ENCODE measurements at places on chromosomes 7 and 10.

DNA sequence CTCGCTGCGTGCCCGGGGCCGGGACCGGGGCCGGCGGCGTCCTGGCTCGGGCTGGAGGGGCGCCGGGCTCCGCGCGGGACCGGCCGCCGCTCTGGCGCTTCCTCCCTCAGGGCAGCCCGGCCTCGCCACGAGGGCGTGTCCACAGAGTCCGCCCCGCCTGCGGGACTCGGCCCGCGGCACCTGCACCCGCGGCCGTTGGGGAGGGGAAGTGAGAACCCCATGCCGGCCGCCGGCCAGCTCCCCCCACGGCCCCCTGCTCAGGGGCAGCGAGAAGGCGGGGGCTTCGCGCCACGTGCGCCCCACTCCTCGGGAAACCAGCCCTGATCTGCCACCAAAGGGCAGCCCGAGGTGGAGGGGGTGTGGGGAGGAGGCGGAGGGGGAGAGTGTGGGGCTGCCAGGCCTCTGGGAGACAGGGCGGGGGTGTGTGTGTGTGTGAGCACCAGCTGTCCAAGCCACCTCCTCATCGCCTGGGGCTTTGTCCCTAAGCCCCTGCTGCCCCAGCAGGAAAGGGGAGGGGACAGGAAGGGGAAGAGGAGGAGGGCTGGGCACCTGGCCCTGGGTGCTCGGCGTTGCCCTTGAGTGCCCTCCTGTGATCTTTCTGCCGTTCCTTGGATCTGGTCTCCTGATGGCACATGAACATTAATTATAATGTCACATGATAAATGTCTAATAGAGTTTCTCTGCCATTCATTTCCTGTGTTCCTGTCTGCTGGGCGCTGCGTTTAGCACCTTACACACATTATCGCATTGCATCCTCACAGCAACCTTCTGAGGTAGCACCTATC, at the start of gene PIK3AP1:
PIK3AP1 (minus strand) TSS at position 93 of the 785 bp plus-strand sequence. CDS start 120 bp downstream, outside the sequence.
- H3K4me3 ChIP-seq = peak within 1 kb of the TSS; percentile 97
- H3K27ac ChIP-seq = peak within 1 kb of the TSS; percentile 82
- no peaks in the 10 kb centered on the region for H3K27me3 ChIP-seq
- H3K4me1 ChIP-seq = peaks cover 30% of the 10 kb centered on the region

DNA sequence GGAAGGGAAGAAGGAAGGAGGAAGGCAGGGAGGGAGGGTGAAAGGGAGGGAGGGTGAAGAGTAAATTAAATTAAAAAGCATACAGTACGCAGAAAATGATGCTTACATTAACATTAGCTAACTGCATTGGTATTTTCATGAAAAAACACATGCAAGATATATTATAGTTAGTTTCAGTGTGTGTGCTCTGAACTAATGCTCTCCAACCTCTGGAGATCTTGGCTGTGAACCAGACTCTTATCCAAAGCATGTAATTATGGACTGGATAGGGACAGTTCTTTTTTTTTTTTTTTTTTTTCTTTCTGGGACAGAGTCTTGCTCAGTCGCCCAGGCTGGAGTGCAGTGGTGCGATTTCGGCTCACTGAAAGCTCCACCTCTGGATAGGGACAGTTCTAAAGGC, 357.0 kb downstream of the FRMD4A start:
- no peaks in the 10 kb centered on the region for H3K36me3 ChIP-seq
- no peak for DNase-seq
- no peaks in the 10 kb centered on the region for H3K27me3 ChIP-seq
- no peak overlapping the region for H3K27ac ChIP-seq

DNA sequence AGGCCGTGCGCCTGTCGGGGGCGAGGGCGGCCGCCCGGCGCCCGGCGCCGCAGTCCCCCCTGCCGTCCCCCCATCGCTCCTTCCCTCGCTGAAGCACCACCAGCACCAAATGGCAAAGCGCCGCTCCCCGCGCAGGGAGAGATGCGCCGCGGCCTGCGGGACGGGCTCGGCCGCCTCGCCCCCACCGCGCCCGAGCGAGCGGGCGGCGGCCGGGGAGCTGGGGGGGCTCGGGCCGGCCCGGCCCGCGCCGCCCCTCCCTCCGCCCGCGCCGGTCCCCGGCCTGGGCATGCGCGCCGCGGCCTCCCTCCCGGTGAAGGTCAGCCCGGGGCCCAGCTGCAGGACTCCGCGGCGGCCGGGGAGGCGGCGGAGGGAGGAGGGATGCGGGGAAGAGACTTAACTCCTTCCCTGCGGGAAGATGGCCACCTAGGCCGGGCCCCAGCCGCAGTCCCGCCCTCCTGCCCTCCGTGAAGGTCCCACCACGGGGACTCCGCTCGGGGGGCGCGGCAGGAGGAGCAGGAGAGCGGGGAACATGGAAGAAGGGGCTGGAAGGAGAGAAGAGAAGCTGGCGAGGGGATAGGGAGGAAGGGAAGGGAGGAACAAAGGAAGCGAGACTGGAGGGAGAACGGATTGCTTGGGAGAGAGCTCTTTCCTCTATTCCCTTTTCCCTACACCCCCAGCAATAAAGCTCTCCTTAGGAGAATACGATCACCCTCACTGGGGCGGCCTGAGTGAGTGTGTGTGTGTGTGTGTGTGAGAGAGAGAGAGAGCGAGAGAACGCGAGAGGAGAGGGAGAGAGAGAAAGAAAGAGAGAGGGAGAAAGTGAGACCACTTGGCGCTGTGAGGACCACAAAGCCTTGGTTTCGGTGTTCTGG, 3.4 kb upstream of the SMARCD3 start:
- peaks cover 20% of the 10 kb centered on the region for H3K27me3 ChIP-seq
- H3K4me3 ChIP-seq = no peak overlapping the region
- H3K4me1 ChIP-seq = no peaks in the 10 kb centered on the region
- H3K36me3 ChIP-seq = no peaks in the 10 kb centered on the region
- no peak overlapping the region for H3K27ac ChIP-seq
- no peak for DNase-seq

DNA sequence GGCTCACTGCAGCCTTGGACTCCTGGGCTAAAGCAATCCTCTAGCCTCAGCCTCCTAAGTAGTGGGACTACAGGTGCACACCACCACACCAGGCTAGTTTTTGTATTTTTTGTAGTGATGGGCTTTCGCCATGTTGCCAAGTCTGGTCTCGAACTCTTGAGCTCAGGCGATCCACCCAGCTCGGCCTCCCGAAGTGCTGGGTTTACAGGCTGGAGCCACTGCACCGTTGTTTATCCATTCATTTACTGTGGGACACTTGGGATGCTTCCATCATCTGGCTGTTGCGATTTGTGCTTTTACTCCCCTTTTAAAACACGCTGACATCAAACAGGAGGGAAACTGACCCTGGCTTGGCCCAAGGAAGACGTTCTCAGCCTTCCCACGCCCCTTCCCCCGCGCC, 30.5 kb upstream of the SMARCD3 start:
- no peaks in the 10 kb centered on the region for H3K4me1 ChIP-seq
- H3K27ac ChIP-seq = no peak overlapping the region
- no peak for DNase-seq
- H3K4me3 ChIP-seq = no peak overlapping the region

DNA sequence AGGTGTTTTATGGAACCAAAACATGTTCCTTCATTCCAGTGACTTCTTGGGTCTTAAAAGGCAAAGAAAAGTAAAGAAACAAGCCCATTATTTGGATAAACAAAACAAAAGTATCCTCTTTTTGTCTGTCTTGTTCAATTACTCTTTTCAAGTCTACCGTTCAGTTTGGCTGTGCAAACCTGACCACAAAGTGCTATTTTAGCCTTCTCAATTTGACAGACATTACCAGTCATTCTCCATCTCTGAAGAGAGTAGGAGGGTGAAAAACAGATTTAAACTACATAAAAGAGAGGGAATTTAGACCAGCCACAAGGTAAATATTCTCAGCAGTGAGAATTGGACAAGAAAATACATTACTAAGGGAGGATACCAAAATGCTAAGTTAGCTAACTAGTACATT, 145.2 kb downstream of the GRM3 start:
- H3K36me3 ChIP-seq = no peaks in the 10 kb centered on the region
- DNase-seq = no peak
- no peaks in the 10 kb centered on the region for H3K27me3 ChIP-seq
- 0 out of 2 replicates have a peak overlapping the region, but pooled peaks have one; percentile 13 for H3K4me3 ChIP-seq

DNA sequence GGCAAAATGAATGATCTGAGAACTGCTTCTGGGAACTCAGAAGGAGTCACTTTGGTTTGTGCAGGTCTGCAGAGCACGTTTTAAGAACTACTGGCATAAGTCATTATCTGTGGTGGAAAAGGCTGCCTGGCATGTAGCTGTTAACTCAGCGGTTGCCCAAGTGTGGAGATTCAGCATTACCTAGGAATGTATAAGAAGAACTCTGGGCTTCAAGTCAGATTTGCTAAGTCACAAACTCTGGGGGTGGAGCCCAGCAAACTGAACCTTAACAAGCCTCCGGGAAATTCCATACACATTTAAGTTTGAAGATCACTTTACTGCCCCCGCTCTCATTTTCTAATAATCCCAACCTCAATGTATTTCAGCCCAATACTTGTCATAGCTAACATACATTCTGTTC, 31.1 kb downstream of the PLXDC2 start:
- no peaks in the 10 kb centered on the region for H3K27me3 ChIP-seq
- no peak for DNase-seq
- H3K4me1 ChIP-seq = no peaks in the 10 kb centered on the region
- no peaks in the 10 kb centered on the region for H3K36me3 ChIP-seq
- H3K4me3 ChIP-seq = no peak overlapping the region
- no peak overlapping the region for H3K27ac ChIP-seq

DNA sequence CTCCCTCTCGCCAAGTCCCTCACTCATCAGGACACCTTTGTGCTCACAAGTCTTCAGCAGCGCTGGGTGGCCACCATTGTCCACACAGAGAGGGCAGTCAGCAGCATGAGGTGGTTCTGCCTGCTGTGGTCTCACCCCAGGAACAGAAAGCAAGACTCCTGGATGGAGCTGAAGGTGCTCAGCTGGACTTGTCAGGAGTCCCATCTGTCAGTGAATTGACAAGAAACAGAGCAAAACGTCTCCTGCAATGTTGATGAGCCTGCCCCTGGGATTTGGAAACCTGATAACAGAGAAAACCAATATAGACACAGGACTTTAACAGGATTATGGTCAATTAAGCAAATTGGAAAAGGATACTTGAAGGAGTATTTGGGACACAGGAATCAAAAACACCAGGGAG, 122.2 kb upstream of the PRSS58 start:
- no peak for DNase-seq
- no peak overlapping the region for H3K4me3 ChIP-seq
- H3K27me3 ChIP-seq = no peaks in the 10 kb centered on the region
- H3K4me1 ChIP-seq = no peaks in the 10 kb centered on the region

DNA sequence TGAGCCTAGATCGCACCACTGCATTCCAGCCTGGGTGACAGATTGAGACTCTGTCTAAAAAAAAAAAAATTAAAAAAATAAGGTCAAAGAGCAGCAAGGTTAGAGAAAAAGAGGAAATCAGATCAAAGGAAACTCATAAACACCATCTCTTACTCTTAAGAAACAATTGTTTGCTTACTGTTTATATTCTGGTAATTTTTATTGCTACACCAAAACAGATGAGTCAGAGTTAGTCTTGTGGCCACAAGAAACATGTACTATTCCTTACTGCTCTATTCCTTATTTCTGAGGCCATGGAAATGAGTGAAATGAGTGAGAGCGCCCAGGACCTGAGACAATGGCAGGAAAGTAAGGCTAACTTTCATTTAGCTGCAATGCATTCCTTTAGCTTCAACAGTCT, 387.3 kb downstream of the HPSE2 start:
- DNase-seq = no peak
- no peak overlapping the region for H3K27ac ChIP-seq
- no peaks in the 10 kb centered on the region for H3K4me1 ChIP-seq
- no peaks in the 10 kb centered on the region for H3K36me3 ChIP-seq
- no peak overlapping the region for H3K4me3 ChIP-seq

DNA sequence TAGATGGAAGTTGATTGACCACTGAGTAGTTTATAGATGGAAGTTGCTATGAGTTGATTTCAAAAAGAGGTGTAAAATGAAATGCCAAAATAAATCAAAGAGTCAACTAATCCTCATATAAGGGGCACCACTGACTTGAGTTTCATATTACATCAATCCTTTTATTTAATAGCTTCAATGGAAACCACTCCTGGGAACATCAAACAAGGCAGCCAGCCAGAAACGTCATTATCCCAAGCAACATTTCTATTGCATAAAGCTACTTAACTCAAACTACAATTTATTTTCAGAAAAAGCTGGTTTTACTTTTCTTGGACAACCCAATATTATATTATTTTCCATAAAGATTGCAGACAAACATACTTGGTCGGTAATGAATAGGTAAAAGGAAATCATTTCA, 162.1 kb downstream of the TSPAN12 start:
- no peaks in the 10 kb centered on the region for H3K36me3 ChIP-seq
- no peaks in the 10 kb centered on the region for H3K4me1 ChIP-seq
- H3K27me3 ChIP-seq = no peaks in the 10 kb centered on the region

DNA sequence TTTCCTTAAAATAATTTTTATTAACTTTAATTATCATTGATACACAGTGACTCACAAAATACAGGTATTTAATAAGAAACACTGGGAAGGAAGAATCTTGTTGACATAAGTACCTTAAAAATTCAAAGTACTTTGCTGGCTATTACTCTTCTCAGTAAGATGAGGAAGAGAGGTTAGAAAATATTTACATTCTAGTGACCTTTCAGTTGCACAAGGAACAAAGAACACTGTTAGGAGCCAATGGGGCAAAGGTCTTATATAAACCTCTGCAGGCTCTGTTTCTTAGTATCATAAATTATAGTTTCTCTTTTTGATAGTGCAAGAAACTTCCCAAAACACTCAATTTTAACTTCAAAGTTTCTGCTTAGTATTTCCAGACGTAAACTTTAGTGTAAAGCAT, 4.8 kb upstream of the TAX1BP1 start:
- H3K27me3 ChIP-seq = no peaks in the 10 kb centered on the region
- no peak for DNase-seq
- no peak overlapping the region for H3K4me3 ChIP-seq
- no peaks in the 10 kb centered on the region for H3K36me3 ChIP-seq
- no peak overlapping the region for H3K27ac ChIP-seq
- H3K4me1 ChIP-seq = no peaks in the 10 kb centered on the region

DNA sequence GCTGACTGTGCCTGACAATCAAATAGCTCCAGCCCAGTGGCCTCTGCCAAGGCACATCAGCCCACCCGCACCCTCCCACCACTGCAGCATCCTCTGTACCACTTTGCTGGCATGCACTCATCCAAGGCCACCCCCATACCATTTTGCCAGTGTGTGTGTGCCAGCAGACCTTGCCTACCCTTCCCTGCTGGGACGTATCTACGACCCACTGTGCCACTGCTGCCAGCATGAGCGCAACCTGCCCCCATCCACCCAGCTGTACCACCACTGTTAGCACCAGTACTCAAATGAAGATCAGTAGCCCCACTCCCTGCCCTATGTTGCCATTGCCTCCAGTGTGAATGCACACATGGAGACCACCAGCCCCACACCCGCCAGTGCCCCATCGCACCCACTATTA, 149.4 kb upstream of the PTN start:
- H3K4me3 ChIP-seq = no peak overlapping the region
- no peaks in the 10 kb centered on the region for H3K36me3 ChIP-seq
- no peaks in the 10 kb centered on the region for H3K27me3 ChIP-seq
- H3K27ac ChIP-seq = no peak overlapping the region
- no peak for DNase-seq
